ENCODE measurements at places on chromosomes 11 and 22.

GRCh38 chr11:94857337-94857736 is 89.2 kb downstream of the AMOTL1 start:
- no peak for DNase-seq

DNA sequence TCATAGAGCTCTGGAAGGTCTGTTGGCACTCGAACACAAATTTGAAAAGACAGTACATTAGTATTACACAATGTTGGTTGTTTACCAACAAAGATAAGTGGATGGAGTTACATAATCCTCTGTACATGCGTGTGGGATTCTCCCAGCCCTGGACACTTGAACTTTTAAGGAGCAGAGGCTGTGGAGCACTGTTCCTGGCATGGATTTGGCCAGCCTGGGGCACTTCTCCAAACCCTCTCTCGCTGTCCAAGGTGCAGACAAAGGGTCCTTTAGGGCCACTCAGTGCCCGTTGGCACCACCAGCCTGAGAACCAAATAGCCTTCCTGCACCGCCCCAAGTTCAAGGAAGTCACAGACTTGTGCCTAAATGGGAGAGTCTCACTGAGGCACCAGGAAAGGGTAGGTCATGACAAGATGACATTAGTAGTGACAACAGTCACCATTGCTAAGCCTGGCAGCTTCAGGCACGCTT is 1.6 kb upstream of the ANO1 start:
- no peak for DNase-seq

DNA sequence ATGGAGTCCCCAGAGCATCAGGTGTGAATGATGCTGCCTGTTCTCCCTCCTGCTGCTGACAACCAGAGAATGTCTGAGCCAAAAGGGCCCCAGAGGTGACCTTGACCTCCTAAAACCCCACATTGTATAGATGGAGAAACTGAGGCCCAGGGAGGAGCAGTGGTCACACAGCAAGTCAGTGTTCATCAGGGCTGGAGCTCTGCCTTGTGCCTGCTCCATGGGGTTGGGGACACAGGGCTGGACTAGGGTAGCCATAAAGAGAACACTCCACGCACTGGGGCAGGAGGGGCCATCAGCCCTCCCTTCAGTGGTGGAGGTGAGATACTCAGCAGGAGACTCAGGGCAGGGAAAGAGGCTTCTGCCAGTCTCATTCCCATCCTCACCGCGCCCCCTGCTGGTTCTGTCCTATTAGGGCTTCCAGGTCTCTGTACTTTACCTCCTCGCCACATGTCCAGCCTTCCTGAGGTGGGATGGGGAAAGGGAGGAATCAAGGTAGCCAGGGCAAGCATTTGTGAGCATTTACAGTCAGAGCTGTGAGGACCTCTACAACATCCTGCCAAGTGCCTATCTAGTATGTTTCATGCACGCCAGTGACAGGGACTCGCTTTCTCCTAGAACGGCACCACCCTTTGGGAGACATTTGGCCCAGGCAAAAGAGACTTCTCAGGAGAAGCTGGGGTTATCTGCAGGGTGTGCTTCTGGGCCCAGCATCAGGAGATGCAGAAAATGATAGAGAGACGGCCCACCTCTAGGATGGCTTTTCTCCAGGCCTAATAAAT is 43.2 kb downstream of the NEU3 start:
- peak; percentile 43 for DNase-seq

DNA sequence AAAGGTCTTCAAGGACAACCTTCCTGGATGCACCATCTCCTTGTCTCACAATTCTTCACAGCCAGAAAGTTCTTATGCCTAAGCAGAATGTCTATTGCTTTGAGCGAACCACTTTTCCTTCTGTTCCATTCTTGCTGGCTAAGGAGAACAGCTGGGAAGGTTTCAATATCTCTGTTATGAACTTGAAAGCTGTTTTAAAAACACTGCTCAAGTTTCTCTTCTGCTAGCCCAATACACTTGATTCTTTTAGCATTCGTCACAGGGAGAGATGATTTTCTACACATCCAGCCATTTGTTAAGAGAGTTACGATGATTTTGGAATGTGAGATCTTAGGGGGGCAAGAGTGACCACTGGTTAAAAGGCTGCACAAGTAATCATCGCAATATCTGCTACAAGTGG is 249.3 kb downstream of the KIRREL3 start:
- DNase-seq: no peak

- no peak for DNase-seq
Observed at GRCh38 chr11:134691985-134692384, 279.9 kb upstream of the B3GAT1 start.

- DNase-seq: no peak
Observed at GRCh38 chr11:93326681-93327080, 3.9 kb upstream of the DEUP1 start.

DNA sequence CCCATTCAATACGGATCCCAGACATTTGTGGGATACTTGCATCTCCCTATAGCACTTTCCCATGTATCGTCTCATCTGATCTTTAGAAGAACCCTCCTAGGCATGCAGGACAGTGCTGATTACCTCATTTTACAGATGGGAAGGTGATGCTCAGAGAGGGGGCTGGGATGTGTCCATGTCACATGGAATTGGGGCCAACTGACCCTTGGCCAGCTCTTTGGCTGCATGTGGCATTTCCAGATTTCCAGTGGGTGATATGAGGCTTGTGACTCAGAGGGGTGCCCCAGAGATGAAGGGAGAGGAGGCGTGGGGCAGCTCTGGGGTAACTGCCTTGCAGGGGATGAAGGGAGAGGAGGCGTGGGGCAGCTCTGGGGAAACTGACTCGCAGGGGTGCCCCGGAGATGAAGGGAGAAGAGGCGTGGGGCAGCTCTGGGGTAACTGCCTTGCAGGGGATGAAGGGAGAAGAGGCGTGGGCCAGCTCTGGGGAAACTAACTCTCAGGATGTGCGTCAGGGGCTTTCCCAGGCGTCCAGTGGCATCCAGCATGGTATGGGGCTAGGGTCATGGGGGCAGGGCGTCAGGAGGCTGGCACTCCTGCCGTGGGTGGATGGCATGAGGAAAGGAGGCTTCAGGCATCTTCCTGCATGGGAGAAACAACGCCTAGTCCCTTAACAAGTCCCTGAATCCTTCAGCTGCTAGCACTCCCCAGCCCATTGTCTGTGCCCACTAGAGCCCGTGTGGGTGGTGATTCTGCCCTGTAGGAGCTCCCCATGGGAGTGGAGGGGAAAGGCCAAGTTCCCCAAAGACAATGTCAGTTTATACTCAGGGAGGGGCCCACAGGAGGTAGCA is 11.9 kb upstream of the CERK start:
- DNase-seq: no peak

- no peak for DNase-seq
Observed at GRCh38 chr11:58923300-58923788, 15.9 kb upstream of the GLYATL1 start.

- no peak for DNase-seq
Observed at GRCh38 chr11:66081505-66081904, 11.4 kb downstream of the PACS1 start.

GRCh38 chr11:42840176-42840829 is 471.5 kb upstream of the API5 start:
- no peak for DNase-seq

DNA sequence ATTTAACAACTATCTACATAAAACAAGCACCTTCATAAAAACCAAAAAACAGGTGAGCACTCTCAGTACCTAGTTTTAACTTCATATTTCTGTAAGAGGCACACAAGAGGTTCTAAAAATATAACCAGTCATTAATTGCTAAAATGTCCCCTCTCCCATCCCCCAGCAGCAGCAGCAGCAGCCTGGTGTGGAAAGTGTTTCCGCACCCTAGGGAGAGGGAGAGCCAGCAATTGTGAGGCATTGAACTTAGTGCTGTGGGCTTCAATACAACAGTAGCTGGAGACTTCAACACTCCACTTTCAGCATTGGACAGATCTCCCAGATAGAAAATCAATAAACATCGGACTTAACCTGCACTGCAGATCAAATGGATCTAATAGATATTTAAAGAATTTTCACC is 1158.5 kb downstream of the JRKL start:
- no peak for DNase-seq

DNA sequence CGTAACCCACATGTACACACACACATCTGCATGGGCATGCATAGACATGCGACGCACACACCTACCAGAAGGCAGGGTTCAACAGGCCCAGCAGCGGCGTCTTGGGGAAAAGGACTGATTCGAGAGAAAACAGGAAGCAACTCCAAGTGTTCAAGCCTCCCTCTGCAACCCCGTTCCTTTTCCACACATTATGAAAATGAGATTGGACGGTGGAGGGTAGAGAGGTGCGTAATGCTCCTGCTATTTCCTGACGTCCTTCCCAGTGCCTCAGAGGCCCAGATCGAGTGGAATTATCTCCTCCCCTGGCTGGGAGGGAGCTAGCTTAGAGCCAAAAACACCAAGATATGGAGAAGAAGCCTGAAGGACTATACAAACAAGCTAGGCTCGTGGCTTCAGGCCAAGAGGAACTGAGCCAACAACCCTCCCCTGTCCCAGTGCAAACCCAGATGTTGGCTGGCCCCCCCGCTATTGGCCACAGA is 289.2 kb downstream of the MN1 start:
- DNase-seq: no peak

DNA sequence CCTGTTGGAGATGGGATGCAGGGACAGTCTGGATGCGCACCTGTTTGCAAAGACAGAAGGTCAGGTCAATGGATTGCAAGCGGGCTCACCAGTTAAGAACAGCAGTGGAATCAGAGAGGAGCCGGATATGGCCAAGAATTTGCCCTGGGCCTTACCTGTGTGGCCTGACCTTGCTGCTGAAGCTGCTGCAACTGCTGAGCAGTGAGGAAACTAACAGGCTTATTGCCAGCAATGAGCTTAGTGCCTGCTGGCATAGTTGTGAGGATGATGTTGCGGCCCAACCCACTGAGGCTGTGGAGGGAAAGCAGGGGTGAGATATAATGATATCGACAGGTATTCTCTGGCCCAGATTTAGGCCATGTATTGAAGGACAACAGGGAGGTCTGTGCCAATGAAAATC is 30.6 kb downstream of the NFRKB start:
- DNase-seq: no peak

GRCh38 chr11:2752923-2753322 is 53.1 kb upstream of the KCNQ1OT1 start:
- no peak for DNase-seq

DNA sequence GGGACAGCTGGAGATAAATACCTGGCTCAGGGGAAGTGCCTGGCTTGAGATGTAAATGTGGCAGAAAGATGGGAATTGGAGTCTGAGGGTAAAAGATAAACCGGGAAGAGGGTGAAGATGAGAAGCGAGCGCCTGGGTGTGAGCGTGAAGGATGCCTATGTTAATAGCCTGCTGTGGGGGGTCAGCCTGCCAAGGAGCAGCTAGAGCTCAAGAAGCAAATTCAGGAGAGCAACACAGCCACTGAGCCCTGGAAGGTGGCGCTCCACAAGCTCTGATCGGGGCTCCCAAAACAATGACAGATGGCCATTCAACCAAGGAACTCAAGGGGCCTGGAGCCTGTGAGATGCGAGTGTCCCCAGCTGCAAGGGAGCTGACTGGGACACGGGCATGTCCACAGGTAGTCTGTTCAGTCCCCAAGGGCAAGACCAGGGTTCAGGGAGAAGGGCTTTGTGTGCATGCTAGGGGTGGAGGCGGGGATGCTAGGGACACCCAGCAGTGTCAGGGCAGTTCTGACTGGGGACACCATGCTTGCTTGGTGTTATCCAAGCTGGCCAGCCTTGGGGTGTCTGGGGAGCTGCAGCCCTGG is 2.8 kb downstream of the GSC2 start:
- DNase-seq: no peak

- DNase-seq: no peak
Observed at GRCh38 chr11:63997104-63997700, 11.0 kb downstream of the OTUB1 start.

- DNase-seq: no peak
Observed at GRCh38 chr11:125724125-125724524, 22.0 kb upstream of the PATE1 start.

GRCh38 chr22:47657224-47657623 is 894.8 kb downstream of the TBC1D22A start:
- DNase-seq: no peak

DNA sequence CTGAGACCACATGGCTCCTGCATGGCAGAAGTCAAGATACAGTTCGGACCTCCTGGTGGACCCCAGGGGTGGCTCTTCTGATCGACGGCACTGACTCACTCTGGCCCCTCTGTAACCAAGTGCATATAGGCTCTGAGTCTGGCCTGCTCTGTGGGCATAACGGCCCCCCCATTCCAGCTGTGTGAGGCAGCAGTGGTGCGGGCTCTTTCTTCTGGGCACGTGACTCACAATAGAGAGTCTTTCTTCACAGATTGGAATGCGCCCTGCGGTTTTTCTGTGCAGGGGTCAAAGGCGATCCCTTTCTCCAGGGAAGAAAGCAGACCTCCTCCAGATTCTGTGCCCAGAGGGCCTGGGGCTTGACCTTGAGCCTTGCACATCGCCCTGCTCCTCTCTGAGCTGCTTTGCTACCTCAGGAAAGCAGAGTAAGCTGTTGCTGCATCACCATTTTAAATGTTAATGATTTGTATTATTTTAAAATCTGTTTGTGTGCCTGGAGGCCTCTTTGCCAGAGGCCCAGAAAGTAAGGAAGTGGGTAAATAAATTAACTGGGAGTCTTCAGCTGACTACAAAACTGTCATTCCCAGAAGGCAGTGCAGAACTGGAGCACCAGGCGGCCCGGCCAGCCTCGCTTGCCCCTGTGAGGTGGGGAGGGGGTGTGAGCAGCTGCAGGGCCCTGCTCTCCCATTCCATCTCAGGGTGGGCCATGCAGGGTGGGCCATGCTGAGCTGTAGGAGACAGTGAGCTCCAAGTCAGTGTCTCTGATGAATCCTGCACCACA is 199.0 kb downstream of the GRIK4 start:
- DNase-seq: no peak

- DNase-seq: no peak
Observed at GRCh38 chr11:2482204-2482603, 37.4 kb downstream of the KCNQ1 start.

- DNase-seq: no peak
Observed at GRCh38 chr11:6385046-6385777, 5.1 kb upstream of the SMPD1 start.

GRCh38 chr11:134228625-134229024 is 4.2 kb downstream of the VPS26B start:
- DNase-seq: no peak

GRCh38 chr22:44019846-44020245 is 4.3 kb upstream of the PARVB start:
- DNase-seq: no peak

DNA sequence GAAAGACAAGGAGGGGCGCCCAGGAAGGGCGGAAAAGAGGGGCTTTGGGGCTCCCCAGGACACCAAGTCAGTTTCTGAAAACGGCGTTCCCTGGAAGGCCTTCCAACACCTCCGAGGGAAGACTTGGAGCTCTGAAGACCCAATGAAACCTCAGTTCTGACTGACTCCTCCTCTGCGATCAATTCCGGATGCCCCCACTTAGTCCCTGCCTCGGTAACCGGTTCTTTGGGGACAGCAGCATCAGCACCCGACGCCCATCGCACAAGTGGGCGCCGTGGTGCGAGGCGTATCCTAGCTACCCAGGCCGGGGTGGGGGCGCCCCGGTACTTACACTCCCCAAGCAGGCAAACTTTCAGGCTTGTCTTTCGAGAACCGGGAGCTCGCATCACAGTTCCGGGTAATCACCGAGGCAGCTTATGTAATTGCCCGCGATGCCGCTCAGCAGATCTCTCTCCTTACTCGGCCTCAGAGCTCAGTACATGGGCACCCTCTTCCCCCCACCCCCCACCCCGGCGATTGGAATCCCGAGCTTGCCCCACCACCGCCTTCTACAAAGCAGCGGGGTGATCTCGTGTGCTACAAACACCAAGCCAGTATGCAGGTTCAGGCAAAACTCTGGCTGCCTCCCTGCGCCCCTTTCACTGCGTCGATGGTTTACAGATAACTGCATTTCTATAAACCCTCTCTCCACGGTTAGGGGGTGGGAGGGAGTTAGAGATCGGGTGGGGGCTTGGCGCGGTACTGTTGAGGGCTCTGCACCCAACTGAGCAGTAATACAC is 2.0 kb downstream of the TENM4 start:
- DNase-seq: no peak
